ENCODE measurements at places on chromosomes 1 and 21. TPM values are rescaled to one million over a fixed set of nuclear protein-coding genes. Genes with fewer than 3 reads are reported as not detected.

The PLPP3 gene
- total RNA-seq: 110 TPM

The RHD gene
- under 0.01 TPM for total RNA-seq

The S100B gene
- total RNA-seq: 0.28 TPM

The IGFN1 gene
- total RNA-seq: 0.28 TPM

The PLA2G2F gene
- total RNA-seq: not detected

The DNALI1 gene
- total RNA-seq: 5.0 TPM

The RAD54L gene
- total RNA-seq: 5.6 TPM

The PRR9 gene
- total RNA-seq: not detected

The TIE1 gene
- total RNA-seq: 6.3 TPM

Data from regular cardiac myocyte (primary cell).